ENCODE measurements at places on chromosomes 2 and 18. TPM values are rescaled to one million over a fixed set of nuclear protein-coding genes. Genes with fewer than 3 reads are reported as not detected.

B3GNT7 gene
- 14.0 TPM for total RNA-seq

COL4A3 gene
- total RNA-seq: 2.2 TPM

SLC4A5 gene
- total RNA-seq: 1.2 TPM

ZNF396 gene
- total RNA-seq: 2.0 TPM

TEX44 gene
- total RNA-seq: not detected

PTPN4 gene
- total RNA-seq: 46.6 TPM

LBX2 gene
- total RNA-seq: 0.76 TPM

GRCh38 chr18:57649556-57650500 lies 28.2 kb upstream of the NARS1 start:
- DNase-seq: no peak

DNA sequence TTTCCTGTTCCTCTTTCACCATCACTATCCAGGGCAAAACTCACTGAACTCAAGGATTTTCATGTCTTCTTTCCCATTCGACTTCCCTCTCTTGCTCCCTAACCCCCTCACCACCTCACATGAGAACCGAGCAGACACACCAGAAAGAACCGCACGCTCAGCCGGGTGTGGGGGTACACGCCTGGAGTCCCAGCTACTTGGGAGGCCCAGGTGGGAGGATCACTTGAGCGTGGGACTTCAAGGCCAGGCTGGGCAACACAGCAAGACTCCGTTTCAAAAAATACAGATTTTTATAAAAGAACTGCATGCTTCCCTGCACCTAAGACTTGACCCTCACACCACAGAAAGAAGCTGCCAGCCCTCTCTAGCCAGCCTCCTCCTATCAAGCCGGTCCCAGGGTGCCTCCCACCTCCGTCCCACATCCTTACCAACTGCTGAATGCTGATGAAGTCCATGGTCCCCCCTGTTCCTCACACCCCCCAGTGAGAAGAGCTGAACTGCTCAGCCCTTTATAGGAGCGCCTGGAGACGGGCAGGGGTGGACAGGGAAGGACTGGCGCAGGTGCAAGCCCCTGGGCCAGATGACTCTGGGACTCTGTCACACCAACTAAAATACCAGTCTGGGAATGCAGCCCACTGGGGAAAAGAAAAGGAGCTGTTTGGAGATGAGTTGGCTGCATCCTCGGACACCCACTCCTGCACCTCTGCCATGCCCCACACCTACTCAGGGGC lies at the start of gene ANKRD23:
ANKRD23 (minus strand) TSS at position 484 of the 731 bp plus-strand sequence; CDS start at position 455, 29 bp downstream.
- no peak for DNase-seq

GRCh38 chr2:199148076-199148845 lies 309.5 kb downstream of the SATB2 start:
- no peak for DNase-seq

DNA sequence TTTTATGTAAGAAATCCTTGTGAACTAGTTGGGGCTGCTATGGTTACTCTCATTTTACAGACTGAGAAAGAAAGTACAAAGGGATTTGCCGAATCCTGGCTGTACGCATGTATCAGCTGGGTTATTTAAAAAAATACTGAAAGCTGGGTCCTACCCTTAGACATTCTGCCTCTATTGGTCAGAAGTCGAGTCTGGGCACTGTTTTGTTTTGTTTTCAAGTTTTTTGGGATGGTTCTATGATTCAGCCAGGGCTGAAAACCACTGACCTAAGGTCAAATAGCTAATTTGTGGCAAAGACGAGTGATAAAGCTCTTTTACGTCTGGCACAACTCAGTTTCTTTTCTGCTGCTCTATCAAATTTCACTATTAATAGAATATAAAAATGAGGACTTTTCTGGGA lies 5.9 kb upstream of the SLC8A1 start:
- DNase-seq: no peak

GRCh38 chr2:232629129-232629475 lies 4.3 kb upstream of the EFHD1 start:
- no peak for DNase-seq

DNA sequence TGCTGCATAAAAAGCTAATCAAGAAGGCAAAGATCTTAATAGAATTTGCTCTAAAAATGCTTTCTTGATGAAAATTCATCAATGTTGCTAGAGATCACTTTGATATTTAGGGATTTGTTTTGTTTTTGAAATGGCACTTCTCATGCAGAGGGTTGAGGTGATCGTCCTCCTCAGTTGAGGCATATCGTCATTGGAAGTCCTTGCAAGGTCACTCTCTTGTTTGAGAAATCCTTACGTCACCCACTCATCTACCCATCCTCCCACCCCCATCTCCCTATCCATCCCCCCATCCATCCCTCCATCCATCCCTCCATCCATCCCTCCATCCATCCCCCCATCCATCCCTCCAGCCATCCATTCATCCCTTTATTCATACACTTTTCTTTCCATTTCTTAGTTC lies 133.7 kb downstream of the THNSL2 start:
- DNase-seq: no peak
